H1 (cell line): ENCODE measurements at places on chromosomes 13 and 19.

- no peak for DNase-seq
These were observed 874.9 kb downstream of the EFNB2 start for GRCh38 chr13:105660561-105660960.

GRCh38 chr13:110306960-110307766 lies at the start of the genes COL4A1 and COL4A2:
COL4A1 (minus strand) TSS chr13:110307157; CDS start chr13:110307027, 130 bp downstream.
COL4A2 (plus strand) TSS chr13:110307284; CDS start chr13:110307904, 620 bp downstream.
- DNase-seq, result no peak

- DNase-seq, result no peak
These were observed 43.2 kb downstream of the DCLK1 start for GRCh38 chr13:36088001-36088400.

- DNase-seq, result peak; percentile 53
These were observed 15.2 kb upstream of the S1PR4 start for GRCh38 chr19:3163230-3163886.

DNA sequence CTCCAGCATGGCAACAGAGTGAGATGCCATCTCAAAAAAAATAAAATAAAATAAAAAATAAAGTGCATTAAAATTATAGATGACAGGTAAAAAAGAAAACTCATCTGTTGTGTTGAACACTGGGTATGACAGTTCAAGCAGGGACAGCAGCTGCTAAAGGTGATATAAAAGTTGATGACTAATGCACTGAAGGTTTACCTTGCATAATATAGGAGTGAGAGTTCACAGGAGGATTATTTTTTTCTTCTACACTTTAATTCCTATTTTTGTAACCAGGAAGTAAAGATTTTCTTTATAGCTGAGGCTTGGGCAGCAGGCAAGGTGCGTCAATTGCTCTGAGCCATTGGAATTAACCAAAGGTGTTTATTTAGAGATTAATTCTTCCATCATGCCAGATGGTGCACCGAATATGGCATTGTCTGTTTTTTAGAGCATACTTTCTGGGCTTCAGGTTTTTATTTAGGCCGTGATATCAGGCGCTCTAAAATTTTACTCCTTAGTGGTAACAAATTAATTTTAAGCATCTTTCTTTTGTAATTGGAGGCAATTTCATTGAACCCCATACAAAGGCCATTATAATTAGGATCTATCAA lies 337.0 kb upstream of the SLC10A2 start:
- DNase-seq, result no peak

DNA sequence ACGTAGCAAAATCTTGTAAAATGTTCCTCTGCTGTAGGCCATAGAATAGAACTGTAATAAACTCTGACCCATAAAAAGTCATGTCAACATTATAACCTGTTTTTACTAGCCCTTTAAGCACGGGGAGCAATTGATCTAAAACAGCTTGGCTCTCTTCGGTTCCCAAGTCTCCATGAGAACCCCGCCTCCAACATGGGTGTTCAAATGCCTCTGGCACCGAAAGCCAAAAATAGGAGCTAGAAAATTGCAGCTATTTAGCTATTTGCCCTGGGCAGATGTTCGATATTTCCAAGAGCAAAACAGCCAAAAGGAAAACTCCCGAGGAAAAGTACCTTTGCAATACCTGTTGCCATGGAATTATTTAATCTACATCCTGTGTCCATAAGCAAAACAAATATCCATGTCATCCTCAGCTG lies 563.1 kb downstream of the EFNB2 start:
- DNase-seq, result no peak

DNA sequence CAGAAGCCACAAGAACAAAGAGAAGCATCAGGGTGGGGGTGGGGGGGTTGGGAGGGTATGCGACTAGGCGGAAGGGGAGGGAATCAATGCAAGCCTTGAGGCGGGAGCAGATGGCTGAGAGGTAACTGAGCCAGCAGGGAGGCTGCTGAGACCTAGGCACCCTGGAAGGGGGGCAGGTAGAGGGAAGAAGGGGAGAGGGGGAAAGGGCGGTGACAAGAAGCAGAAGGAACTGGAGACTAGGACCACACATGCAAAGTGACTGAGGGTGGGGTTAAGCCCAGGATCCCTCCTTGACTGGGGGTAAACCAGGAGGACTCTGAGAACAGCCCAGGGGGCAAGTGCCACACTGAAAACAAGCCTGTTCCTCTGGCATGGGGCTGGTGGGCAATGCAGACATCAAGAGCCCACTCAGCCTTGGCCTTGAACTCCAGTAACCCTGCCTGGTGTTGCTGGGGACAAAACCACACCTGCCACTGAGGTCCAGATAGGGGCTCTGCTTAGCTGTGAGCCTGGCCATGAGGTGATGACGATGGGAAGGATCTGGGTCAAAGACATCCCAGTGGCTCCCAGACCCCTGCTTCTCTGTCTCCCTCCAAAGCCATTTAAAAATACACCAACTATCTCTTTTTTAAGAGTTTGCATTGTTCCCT lies 20.3 kb downstream of the OPA3 start:
- DNase-seq, result peak; percentile 58

GRCh38 chr19:310781-311496 lies 19.7 kb upstream of the PLPP2 start:
- no peak for DNase-seq
